ENCODE measurements at places on chromosomes 1 and 21. TPM values are rescaled to one million over a fixed set of nuclear protein-coding genes. Genes with fewer than 3 reads are reported as not detected.

Gene SYDE2
- total RNA-seq = 7.0 TPM

Gene FAM78B
- 1.4 TPM for total RNA-seq

Gene TRIM67
- not detected for total RNA-seq

Gene GBP6
- total RNA-seq = not detected

Gene F11R
- total RNA-seq = 117 TPM

Gene SELL
- 9.8 TPM for total RNA-seq

Gene SIM2
- total RNA-seq = 71.3 TPM

Gene GSTM5
- total RNA-seq = 4.2 TPM

DNA sequence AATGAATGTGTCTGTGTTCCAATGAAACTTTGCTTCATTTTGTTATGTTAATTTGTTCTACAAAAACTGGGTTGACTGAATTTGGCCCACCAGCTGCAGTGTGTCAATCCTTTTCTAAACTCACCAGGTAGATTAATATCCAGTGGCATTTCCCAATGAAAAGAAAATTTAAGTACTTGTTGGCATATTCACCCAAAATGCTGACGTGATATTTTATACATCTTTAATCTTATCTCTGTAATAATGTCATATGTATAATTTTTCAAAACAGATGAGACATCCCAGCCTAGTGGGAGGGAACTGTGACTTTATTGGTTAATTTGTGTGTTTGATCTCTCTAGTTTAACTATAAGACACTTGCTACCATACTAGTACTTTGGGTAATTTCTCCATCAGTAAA lies 8.1 kb downstream of the SELENOF start:
- H3K4me1 ChIP-seq = no peaks in the 10 kb centered on the region
- H3K27ac ChIP-seq = no peak overlapping the region
- H3K36me3 ChIP-seq = no peaks in the 10 kb centered on the region
- no peak for DNase-seq
- H3K4me3 ChIP-seq = no peak overlapping the region

GRCh38 chr1:248404024-248404423 lies 1.2 kb downstream of the OR2T1 start:
- no peaks in the 10 kb centered on the region for H3K36me3 ChIP-seq
- DNase-seq = no peak
- H3K4me3 ChIP-seq = no peak overlapping the region
- H3K27ac ChIP-seq = no peak overlapping the region
- H3K27me3 ChIP-seq = no peaks in the 10 kb centered on the region

- no peaks in the 10 kb centered on the region for H3K4me1 ChIP-seq
- H3K27me3 ChIP-seq = no peaks in the 10 kb centered on the region
- DNase-seq = peak; percentile 12
- H3K36me3 ChIP-seq = no peaks in the 10 kb centered on the region
These were observed 226.5 kb downstream of the SMYD3 start for GRCh38 chr1:246280551-246280950.

- DNase-seq = no peak
- H3K4me3 ChIP-seq = no peak overlapping the region
- H3K36me3 ChIP-seq = no peaks in the 10 kb centered on the region
- H3K27me3 ChIP-seq = no peaks in the 10 kb centered on the region
- H3K4me1 ChIP-seq = no peaks in the 10 kb centered on the region
- no peak overlapping the region for H3K27ac ChIP-seq
These were observed 356.6 kb upstream of the LYPLAL1 start for GRCh38 chr1:218817071-218817470.

DNA sequence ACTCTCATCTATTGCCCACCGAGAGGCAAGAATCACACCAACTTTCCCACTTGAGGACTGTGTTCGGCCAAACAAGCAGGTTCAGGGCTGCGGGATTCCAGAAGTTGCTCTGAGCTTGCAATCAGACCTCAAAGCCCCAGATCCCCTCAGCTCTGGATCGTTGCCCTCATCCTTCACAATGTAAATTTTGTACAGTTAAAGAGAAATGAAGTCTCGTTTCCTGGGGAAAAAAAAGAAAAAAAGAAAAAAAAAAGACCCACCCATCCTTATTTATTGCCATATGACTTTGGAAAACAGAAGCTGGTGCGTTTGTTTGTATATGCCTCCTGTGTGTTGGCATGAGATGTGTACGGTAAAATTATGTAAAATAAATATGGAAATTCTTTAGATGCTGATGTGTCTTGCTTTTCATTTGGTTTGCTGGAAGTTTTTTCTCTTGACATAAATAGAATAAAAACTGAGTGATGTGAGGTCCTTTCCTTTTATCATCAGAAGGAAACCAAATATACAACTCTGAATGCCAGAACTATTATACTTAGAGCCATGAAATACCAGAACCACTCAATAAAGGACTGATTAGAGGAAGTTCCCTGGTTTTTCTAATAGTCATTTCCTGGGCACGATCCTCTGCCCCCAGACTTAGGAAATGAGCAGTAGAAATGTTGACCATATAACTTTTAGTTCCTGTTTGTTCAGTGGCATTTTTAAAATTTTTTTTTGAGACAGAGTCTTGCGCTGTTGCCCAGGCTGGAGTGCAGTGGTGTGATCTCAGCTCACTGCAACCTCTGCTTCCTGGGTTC lies 48.7 kb downstream of the LHX4 start:
- no peaks in the 10 kb centered on the region for H3K27me3 ChIP-seq
- DNase-seq = no peak
- H3K4me1 ChIP-seq = no peaks in the 10 kb centered on the region
- no peaks in the 10 kb centered on the region for H3K36me3 ChIP-seq
- H3K27ac ChIP-seq = no peak overlapping the region

GRCh38 chr1:47507881-47508701 lies 70.2 kb downstream of the FOXD2 start:
- no peaks in the 10 kb centered on the region for H3K4me1 ChIP-seq
- no peaks in the 10 kb centered on the region for H3K36me3 ChIP-seq
- H3K27ac ChIP-seq = no peak overlapping the region
- DNase-seq = peak; percentile 89
- no peak overlapping the region for H3K4me3 ChIP-seq

DNA sequence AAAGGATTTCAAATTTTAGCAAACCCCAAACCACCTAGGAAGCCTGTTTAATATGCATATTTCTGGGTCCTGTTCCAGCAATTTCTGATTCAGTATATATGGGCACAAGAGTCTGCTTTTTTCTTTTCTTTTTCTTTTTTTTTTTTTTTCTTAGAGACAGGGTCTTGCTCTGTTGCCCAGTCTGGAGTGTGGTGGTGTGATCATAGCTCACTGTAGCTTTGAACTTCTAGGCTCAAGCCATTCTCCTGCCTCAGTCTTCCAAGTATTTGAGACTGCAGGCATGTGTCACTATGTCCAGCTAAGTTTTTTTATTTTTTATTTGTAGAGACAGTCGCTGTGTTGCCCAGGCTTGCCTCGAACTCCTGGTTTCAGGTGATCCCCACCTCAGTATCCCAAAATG lies 34.8 kb downstream of the CCDC18 start:
- H3K4me1 ChIP-seq = no peaks in the 10 kb centered on the region
- H3K27ac ChIP-seq = no peak overlapping the region
- no peak for DNase-seq
- H3K4me3 ChIP-seq = no peak overlapping the region

- DNase-seq = peak; percentile 78
- no peaks in the 10 kb centered on the region for H3K36me3 ChIP-seq
- H3K27me3 ChIP-seq = no peaks in the 10 kb centered on the region
These were observed 15.4 kb downstream of the TTC39A start for GRCh38 chr1:51314974-51315373.

- no peaks in the 10 kb centered on the region for H3K27me3 ChIP-seq
- H3K4me3 ChIP-seq = no peak overlapping the region
These were observed 1695.3 kb downstream of the BRINP3 start for GRCh38 chr1:188782220-188782841.

- DNase-seq = peak; percentile 18
- no peaks in the 10 kb centered on the region for H3K27me3 ChIP-seq
- H3K4me3 ChIP-seq = no peak overlapping the region
These were observed 1023.2 kb downstream of the KCNT2 start for GRCh38 chr1:195584870-195585624.

DNA sequence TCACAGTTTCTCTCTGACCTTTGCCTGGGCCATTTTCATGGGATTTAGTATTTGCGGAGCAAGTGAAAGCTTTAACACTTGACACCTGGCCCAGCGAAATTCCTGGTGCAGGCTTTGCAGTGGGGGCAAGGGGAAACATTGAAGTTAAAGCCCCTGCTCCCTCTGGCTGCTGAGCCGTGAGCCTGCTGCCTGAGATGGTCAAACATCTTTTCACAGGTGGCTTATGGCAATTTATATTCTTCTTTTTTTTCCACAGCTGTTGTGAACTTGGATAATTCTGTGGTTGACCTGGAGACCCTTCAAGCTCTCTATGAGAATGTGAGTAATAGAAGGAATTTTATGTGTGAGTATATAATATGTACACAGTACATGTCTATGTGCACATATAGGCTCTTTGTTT lies 202.9 kb downstream of the FMN2 start:
- no peak for DNase-seq
- H3K36me3 ChIP-seq = no peaks in the 10 kb centered on the region
- H3K27ac ChIP-seq = no peak overlapping the region
- no peak overlapping the region for H3K4me3 ChIP-seq

DNA sequence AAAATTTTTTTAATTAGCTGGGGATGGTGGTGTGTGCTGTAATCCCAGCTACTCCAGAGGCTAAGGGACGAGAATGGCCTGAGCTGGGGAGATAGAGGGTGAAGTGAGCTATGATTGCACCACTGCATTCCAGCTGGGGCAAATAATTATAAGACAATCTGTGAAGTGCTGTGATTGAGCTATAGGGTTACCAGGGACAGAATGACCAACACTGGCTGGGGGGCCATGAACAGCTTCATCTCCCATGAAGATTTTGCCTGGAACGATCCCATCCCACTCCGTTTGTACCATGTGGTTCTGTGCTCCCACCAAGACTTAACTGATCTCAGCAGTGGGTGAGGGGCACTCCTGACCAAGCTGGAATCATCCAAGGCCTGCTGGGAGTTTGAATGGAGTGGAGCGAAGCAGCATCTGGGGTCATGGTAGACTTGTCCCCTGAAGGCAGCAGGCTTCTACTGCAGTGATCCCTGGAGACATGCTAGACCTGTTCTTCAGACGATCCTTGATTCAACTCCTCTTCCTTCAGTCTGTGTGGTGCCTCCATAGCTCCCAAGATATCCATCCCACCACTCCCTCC lies 53.6 kb upstream of the CTPS1 start:
- no peak for DNase-seq
- H3K36me3 ChIP-seq = no peaks in the 10 kb centered on the region
- H3K4me3 ChIP-seq = no peak overlapping the region
- H3K27ac ChIP-seq = no peak overlapping the region

GRCh38 chr1:160366731-160367515 lies at the start of gene NHLH1:
Gene NHLH1 (plus strand): TSS chr1:160367071. CDS start chr1:160370732, 3,661 bp downstream.
- no peak for DNase-seq
- no peak within 1 kb of the TSS for H3K27ac ChIP-seq
- no peaks in the 10 kb centered on the region for H3K36me3 ChIP-seq
- no peaks in the 10 kb centered on the region for H3K4me1 ChIP-seq
- no peaks in the 10 kb centered on the region for H3K27me3 ChIP-seq

DNA sequence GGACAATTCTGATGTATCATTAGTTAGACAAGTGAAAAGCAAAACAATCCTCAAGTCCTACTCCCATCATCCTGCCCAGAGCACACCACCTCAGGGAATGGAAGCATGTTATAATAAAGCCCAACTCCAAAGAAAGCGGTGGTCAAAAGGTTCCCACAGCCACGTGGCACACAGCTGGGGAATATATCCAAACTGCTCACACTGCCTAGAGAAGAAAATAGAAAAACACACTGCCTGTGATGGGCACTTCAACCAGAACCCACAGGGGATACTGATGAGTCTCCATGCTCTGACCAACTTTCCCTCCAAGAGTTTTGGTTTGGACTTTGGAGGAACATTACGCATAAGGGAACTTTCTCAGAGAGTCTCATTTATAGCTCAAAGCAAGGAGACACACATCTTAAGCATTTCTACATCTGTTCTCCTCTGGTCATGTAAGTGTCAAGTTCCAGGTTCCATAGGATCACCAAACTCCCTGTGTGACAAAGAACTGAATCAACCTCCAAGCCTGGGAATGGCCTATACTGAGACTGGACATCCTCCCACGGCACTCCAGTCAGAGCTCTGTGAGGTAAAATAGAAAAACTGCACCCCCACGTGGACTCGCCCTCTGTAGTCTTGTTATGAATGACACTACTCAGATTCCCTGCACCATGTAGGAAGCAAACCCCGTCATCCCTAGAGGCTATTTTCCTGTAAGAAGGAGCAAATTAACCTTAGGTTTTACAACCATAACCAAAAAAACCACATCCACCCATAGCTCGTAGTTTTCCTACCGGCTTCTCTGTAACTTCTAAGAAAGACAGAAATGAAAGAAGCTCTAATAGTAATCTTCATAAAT lies 12.2 kb downstream of the DSTYK start:
- no peak overlapping the region for H3K4me3 ChIP-seq
- no peaks in the 10 kb centered on the region for H3K36me3 ChIP-seq
- H3K4me1 ChIP-seq = no peaks in the 10 kb centered on the region
- no peak for DNase-seq
- no peaks in the 10 kb centered on the region for H3K27me3 ChIP-seq
- H3K27ac ChIP-seq = no peak overlapping the region

DNA sequence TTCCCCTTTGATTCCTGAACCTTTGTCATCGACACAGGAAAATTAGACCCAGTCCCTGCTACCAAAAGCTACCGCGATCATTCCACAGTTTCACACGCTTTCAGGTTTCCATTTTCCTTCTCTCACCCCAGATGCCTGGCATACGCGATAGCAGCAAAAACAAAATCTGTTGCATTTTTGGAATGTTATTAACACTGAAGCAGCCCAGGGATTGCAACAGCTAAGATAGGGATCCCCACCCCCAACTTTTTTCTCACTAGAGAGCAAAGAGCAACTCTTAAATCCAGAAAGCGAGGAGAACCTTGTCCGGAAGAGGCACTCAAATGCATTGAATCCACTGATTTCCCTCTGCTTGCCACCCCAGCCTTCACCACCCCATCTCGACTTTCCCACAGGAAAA lies 8.9 kb downstream of the OVAAL start:
- H3K4me1 ChIP-seq = peaks cover 17% of the 10 kb centered on the region
- no peak for DNase-seq
- H3K36me3 ChIP-seq = no peaks in the 10 kb centered on the region
- no peak overlapping the region for H3K27ac ChIP-seq

GRCh38 chr21:27528697-27529096 lies 561.8 kb upstream of the ADAMTS5 start:
- no peak for DNase-seq
- no peaks in the 10 kb centered on the region for H3K4me1 ChIP-seq
- no peaks in the 10 kb centered on the region for H3K27me3 ChIP-seq
- no peaks in the 10 kb centered on the region for H3K36me3 ChIP-seq
- H3K27ac ChIP-seq = no peak overlapping the region

DNA sequence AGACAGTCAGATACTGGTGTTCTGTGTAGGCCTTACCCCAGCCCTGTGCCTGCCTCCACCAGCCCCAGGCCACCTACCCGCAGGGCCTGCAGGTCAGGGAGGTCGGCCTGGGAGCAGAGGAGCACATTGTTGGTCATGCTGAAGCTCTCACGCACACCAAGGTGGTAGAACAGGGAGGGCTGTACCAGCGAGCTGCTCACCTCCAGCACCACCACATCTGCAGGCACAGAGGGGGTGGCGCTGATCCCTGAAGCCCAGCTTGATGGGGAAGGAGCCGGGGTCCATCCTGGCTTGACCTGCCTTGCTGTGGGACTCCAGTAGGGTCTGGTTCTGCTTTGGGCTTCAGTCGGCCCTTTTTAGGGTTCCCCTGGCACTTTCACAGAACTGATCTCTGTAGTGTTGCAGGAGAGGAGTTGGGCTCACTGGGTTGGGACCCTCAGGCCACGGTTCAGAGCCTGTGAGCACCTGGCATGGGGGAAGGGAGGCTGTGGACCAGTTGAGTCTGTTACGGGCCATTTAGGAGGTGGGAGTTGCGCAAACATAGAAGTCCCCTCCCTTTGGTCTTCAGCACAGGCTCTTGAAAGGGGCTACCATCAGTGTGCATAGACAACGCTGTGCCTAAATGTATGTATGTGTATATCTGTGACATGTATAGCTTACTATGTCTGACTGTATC lies 1.9 kb downstream of the MAP3K6 start:
- no peaks in the 10 kb centered on the region for H3K36me3 ChIP-seq
- DNase-seq = no peak
- H3K27me3 ChIP-seq = no peaks in the 10 kb centered on the region
- H3K4me3 ChIP-seq = peak overlapping the region; percentile 79
